Nucleus accumbens (tissue), 56 donors: ENCODE measurements at places on chromosomes 13 and 19.

- no peak for DNase-seq
These were observed 6.4 kb upstream of the PROZ start for GRCh38 chr13:113151745-113152690.

DNA sequence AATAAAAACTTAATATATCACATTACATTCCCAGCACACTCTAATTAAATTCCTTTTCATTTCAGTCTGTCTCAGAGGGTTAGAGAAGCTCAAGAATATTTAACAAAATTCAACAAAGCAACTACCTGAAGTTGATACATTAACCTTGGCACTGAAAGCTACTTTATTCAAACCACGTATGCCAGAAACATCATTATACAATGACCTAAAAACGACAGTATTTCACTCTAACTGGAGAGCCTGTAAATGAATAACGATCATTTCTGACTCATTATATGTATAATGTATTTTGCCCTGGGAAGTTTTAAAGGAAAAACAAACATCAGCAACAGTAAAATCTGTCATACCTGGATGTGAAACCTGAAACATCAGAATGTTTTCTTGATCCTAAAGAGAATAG lies 270.1 kb downstream of the SLITRK5 start:
- no peak for DNase-seq

GRCh38 chr19:19529783-19530422 lies 1.2 kb downstream of the YJEFN3 start:
- no peak for DNase-seq

DNA sequence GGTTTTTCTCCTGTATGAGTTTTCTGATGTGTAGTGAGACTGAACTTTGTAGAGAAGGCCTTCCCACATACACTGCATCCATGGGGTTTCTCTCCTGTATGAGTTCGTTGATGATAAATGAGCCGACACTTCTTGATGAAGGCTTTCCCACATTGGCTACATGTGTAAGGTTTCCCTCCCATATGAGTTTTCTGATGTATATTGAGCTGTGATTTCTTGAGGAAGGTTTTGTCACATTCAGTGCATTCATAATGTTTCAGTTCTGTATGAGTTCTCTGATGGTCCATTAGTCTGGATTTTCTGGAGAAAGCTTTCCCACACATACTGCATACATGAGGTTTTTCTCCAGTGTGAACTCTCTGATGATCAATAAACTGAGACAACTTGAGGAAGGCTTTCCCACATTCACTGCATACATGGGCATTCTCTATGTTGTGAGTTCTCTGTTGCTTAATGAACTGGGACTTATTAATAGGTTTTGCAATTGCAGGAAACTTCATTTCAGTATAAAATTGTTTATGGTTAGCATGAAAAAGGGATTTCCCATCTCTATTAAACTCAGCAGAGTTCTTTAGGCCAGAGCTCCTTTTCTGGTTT lies 7.5 kb upstream of the ZNF350 start:
- no peak for DNase-seq

GRCh38 chr13:23922005-23922932 lies 25.0 kb upstream of the C1QTNF9B start:
- no peak for DNase-seq
